ENCODE measurements at places on chromosomes 11 and 22.

DNA sequence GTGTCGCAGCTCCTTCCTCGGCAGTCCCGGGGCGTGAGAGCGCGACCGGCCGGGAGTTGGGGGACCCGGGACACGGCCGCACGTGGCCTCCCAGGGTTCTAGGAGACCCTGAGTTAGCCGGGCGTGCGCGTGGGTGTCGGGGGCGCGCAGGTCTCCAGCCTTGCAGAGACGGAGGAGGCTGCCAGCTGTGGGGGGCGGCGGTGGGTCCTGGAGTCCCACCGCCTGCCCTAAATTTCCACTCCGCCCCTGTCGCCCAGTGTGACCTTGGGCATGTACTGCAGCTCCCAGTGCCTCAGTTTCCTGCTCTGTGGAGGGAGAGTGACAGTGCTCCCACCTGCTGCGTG is 18.8 kb downstream of the RRP7A start:
- DNase-seq, result no peak

DNA sequence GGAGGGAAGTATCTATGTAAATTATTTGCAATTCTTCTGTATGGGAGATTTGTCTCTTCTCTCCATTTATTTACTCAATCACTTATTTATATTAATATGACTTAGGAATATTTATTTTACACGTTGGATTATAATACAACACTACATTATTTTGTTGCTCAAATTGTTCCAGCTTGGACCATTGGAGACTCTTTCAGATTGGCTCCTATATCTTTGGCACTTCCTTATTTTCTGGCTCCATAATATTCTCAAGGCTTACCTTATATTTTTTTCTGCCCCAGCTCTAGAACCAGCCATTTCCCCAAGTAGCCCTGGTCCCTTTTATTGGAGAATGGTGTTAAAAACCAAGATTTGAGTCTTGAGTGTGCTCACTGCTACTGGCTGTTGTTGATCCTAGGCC is 101.9 kb downstream of the LRRC32 start:
- DNase-seq, result no peak

DNA sequence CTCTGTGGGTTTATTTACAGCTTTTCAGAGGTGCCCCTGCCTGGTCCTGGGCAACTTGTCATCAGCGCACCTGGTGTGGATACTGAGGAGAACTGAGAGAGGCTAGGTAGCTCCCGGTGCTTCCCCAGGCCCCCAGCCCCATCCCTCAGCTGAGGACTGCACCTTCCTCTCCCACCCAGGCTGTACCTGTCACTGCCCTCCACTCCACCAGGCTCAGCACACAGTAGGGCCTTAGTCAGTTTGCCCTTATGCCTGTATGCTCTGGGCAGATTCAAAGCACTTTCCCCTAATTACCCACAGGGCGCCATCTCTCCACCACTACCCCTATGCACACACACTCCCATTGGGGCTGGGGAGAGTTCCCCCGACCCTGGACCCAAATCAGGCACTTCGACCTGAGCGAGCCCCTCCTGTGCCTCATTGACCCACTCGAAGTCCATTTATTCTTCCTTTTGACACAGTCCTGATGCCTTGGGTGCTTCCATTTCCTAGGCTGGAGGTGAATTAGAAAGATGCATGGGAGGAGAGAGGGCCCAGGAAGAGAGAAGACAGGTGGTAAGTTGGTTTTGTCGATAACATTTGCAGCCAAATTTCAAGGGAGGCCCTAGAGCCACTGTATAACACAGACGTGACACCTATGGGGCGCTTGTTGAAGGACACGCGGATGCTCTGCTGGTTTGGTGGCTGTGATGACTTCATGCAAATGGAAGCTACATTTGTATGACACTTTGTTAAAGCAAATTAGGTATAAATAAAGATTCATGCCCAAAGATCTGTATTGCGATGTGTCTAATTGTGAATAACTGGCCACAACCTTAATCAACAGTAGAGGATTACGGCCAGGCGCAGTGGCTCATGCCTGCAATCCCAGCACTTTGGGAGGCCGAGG is 13.8 kb upstream of the PICK1 start:
- DNase-seq, result no peak

GRCh38 chr11:84310268-84310667 is 1024.1 kb upstream of the CCDC90B start:
- DNase-seq, result no peak

DNA sequence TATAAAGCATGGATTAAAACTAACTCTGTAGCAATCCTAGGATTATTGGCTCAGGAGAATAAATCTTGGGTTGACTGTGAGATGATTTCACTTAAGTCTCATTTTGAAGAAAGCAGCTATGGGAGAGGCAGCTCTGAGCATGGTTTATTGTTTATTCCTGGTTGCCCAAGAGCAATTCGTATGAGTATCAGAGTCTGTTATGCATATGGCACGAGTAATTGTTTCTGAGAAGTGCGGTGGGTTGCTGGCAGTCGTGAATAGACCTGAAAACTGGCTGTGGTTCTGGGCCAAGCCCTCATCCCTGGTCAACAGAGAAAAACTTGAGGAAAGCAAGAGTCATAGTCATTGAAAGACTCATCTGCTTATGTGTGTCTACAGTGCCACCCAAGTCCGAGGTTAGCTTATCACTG is 26.8 kb downstream of the DIXDC1 start:
- DNase-seq, result no peak

- peak; percentile 32 for DNase-seq
Measured at GRCh38 chr22:50473088-50473487, 1.7 kb downstream of the SBF1 start.

GRCh38 chr11:48150213-48150612 is 66.4 kb upstream of the OR4B1 start:
- no peak for DNase-seq

- no peak for DNase-seq
Measured at GRCh38 chr11:33389635-33390034, 132.5 kb downstream of the HIPK3 start.

GRCh38 chr22:17911312-17911705 is 113.1 kb downstream of the MICAL3 start:
- DNase-seq, result no peak

- DNase-seq, result no peak
Measured at GRCh38 chr11:77413850-77414460, 59.9 kb downstream of the PAK1 start.

GRCh38 chr11:1735271-1735670 is 15.1 kb downstream of the IFITM10 start:
- no peak for DNase-seq

DNA sequence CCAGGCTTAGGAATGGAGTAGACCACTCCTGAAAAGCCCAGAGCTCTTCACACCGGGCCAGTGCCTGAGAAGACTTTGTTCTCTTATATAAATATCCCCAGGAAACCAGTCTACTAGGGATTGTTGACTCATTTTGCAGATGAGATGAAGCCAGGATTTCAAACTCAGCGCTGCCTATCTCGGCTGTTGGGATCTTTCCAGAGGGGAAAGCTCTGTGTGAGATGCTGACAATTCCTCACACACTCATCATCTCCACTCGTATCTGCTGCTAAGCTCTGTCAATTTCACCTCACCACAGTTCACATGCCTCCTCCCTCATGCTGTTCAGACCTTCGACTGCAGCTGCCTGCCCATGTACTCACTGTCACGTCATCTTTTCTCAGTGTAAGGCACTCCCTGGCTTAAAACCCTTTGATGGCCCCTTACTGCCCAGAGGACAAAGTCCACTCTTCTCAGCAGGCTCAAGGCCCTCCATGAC is 12.5 kb downstream of the USH1C start:
- DNase-seq, result no peak

DNA sequence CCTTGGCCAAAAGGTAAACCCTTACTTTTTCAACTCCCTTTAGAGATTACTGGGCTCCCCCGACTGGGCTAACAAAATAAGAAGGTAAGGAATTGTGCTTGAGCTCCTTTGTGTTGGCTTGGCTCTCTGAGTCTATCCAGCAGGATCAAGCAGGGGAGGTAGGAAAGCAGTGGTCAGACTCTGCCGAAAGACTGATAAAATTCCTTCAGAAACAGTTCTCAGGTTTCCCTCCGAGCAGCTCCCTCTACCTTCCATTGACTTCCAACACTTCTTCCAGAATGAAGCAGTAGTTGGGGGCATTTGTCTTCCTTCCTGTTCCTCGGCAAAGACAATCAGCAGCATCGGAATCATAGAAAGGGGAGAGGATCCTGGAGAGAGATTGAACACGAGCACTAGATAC is 16.1 kb upstream of the CARD18 start:
- no peak for DNase-seq

DNA sequence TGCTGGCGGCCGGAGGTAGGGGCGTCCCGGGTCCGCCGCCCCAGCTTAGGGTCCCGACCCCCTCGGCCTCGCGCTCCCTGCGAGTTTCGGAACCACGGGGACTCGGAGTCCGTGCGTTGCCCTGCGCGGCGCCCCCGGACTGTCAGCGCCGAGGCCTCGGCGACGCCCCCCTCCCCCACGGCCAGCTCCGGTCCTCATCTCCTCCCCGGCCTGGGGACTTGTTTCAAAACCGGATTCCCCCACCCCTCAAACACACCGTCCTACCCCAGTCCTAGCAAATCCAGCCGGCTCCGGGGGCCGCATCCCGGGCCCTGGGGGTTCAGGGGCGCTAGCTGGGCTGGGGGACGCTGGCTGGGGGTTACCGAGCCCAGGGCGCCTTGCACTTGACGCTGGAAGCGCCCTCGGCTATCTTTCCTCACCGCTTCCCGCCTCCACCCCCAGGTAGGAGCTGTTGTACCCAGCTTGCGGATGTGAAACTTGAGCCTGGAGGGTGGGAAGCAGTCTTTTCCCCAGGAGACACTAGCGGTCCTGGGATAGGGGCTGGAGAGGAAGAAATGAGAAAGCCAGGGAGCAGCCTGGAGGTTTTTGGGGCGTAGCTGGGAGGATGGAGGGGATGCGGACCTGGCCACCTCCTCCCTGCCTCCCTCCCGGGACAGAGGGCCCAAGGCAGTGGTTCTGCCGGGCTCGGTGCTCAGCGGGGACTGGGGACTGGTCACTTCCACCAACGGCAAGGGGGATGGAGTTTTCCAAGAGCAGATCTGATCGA is 550 bp downstream of the FBLN1 start:
- no peak for DNase-seq

GRCh38 chr11:34292111-34292510 is 65.7 kb downstream of the ABTB2 start:
- no peak for DNase-seq

DNA sequence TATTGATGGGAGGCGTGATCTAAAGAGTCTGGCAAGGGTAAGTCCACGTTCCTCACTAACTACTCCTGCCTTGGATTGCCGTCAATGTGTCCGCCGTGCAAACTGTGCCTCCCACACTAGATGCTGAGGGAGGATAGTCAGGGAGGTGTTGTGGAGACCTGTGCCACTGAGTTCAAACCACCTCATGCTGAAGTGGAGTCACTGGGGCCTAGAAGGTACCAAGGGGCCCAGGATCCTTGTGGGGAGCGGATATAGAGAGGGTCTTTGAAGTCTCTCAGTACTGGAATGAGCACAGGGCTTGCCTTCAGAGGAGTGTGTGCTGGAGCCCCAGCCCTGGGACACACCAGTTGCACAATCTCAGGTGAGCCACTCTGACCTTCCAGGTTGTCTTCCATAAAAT is 27.1 kb upstream of the TMPRSS4 start:
- DNase-seq, result no peak

DNA sequence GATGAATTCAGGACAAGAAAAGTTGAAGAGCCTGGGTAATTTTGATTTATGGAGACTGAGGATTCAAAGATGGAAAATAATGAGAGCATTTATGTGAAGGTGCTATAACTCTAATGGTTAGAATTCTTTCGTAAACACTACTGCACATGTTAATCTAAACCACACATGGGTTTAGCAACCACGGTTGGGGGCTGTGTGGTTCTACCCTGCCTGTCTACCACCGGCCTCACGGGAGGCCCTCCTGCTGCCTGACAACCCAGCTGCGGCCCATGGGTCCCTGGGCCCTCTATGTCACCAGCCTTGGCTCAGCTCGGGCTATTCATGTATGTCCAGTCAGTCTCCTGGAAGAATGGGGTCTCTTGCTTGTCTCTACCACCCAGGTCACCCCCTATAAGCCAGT is 68.5 kb upstream of the ARFGAP3 start:
- no peak for DNase-seq

DNA sequence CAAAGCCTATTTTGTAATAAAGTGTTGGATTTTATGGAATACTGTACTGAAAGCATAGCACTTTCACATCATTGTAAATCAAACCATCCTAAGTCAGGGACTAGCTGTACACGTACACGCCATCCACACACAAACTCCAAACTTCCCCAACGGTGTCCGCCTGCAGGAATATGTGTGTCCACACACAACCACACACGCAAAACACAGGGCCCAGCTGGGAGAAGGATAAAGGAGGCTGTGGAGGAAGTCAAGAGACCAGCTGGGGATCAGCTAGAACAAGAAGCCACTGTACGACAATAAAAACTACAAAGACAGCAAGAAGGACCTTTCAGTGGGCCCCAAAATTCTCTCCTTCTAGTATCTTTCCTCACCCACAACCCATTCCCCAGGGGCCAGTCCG is 1.6 kb downstream of the TRIM29 start:
- DNase-seq, result no peak

DNA sequence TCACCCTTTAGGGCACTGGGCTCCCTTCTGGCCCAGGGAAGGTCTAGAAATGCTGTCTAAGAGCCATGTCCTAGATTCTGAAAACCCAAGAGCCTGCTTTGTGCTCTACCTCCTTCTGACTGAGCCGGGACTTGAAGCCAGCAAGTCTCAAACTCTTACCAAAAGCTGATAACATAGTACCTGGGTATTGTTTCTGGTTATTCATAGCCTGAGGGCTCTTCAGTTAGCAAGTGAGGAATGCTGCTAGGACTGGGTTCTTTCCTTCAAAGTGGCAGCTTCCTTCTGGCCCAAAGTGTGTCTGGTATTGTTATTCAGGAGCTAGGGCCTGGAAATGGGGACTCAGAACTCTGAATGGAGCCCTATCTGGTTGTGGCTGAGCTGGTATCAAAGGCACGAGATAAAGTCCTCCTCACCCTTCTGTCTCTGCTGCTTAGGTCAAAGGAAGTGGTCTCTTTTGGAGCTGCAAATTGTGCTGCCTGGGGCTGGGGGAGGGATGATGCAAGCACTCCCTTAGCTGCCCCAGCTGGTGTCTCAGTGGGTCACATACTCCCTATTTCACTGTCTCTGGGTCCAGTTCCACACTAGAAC is 696.0 kb upstream of the CCDC179 start:
- DNase-seq, result no peak

DNA sequence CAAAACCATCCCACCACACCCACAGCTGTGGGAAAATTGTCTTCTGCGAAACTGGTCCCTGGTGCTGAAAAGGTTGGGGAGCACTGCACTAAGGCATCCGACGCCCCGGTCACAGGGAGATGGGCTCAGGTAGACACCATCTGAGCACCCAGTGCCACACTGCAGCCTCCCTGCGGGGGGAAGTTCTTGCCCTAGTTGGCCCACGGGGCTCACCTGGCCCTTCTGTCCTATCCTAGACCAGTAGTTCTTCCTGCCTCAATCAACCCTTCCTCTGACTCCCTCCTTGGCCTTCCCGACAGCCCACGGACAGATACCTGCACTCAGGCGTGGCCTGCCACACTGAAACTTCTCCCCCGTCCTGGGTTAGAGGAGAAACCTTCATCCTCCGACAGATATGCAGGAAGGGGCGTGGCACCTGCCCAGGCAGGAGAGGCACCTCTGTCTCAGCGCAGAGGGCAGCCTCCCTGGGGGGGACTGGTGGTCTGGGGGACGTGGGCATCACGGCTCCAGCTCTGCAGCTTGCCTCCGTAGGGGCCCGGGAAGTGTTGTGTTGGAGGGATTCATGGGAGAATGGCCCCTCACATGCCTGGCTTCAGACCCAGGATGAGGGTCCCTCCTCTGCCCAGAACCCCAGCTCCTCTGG is 4.5 kb downstream of the ANO9 start:
- no peak for DNase-seq

- DNase-seq, result no peak
Measured at GRCh38 chr11:3147257-3147619, 17.9 kb downstream of the OSBPL5 start.

- no peak for DNase-seq
Measured at GRCh38 chr11:79412761-79413160, 28.1 kb downstream of the TENM4 start.

GRCh38 chr11:120527111-120527761 is 15.7 kb downstream of the GRIK4 start:
- no peak for DNase-seq

Measured in activated naive CD4-positive, alpha-beta T cell (primary cell).